Renal cortical epithelial cell (primary cell): ENCODE measurements at places on chromosomes 1 and 21. TPM values are rescaled to one million over a fixed set of nuclear protein-coding genes. Genes with fewer than 3 reads are reported as not detected.

FCAMR gene
- total RNA-seq = 0.69 and 3.6 TPM in 2 replicates

B4GALT2 gene
- 36.8 and 65.8 TPM in 2 replicates for total RNA-seq

ACKR1 gene
- total RNA-seq = not detected in 2 replicates

ZNF281 gene
- 28.0 and 38.0 TPM in 2 replicates for total RNA-seq

B3GALT2 gene
- not detected in 2 replicates for total RNA-seq

ADORA3 gene
- not detected in 2 replicates for total RNA-seq

GRCh38 chr1:15958793-15959192 lies 17.1 kb downstream of the ZBTB17 start:
- DNase-seq = no peak

DNA sequence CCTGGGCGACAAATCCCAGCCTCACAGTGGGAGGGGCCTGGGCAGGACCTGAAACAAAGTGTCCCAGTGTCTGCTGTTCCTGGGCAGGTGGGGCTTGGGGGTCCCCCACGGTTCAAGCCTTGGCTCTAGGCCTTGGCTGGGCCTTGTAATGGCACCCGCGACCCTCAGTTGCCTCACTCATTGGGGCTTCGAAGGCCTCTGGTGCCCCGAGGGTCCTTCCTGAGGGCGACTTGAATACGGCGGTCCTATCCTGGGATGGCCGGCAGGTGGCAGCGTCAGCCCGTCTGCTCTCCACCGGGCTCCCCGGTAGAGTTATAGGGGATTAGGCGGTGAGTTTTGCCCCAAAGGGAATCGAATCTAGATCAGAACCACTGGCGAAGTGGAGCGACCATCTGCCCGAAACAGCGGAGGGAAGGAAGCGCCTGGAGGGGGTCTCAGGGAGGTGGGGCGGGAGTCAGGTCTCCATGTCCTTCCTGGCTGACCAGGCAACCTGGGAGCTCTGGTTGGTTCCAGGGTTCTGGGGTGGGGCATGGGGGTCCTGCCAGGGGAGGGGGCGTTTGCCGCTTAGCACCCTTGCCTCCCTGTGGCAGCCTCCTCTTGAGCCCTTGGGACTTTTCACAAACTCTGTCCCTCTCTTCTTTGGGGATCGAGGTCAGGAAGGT lies 2.1 kb upstream of the PEX10 start:
- no peak for DNase-seq

DNA sequence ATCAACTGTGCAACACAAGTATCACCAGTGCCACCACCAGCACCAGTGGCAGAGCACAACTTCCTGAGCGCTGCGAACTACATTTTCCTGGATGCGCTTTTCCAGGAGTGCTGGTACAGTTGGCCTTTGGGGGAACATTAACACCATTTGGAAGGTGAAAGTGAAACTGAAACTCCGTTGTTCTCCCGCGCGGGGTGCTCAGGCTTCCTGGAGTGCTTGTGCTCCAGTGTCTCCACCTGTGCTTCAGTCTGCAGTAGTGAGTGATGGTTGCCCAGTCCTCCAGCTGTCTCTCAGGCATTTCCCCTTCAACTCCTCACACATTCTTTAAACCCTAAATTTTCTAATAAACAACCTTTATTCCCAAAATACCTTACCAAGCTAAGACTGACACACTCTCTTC lies 187.8 kb downstream of the LRRIQ3 start:
- no peak for DNase-seq

- no peak for DNase-seq
Observed at GRCh38 chr1:38826886-38827285, 32.7 kb downstream of the RRAGC start.

DNA sequence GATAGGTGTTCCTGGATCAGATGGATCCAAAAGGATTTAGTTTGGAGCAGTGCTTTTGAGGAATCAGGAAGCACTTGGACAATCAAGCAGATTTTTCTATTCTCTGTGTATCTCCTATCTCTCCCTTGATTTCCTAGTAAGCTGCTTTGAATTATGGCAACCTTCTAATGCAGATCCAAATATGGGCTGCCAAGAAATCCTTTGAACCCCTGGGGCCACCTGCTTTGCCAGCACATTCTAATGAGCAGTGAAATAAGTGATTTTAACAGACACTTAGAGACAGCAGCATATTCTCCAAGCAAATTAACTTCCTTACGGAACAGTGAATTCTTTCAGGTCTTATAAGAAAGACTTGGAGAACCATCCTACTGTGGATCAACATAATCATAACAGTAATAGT lies 195.4 kb downstream of the GPR52 start:
- DNase-seq = no peak

DNA sequence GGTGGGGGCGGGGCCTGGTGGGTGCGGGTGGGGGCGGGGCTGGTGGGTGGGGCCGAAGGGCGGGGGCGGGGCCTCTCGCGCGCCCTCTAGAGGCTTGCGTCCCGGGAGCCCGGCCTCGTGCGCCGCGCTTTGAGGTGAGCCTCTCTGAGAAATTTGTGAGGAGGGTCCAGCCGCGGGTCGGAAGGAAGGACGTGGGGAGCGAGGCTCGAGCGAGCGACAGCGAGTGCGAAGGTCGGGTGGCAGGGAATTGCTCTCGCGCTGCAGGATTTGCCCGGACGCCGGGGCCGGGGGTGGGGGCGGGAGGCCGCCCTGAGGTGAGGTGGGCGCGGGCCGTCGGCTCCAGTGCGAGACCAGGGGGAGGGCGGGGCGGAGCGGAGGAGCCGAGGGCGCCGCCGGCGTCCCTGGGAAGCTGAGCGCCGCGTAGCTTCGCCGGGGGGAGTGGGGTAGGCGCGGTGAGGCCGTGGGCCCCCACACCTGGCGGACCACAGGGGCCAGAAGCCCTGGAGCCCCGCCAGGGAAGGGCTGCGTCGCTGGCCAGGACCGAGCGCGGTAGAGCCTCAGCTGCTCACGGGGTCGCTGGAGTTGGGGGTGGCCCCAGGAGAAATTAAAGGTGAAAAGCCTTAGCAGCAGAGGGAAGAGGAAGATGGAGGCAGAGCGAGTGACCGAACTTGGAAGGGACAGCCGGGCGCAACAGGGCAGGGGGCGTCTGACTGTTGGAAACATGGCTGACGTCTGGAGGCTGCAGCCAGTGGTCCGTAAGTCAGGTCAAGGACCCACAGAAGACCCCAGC lies 754 bp upstream of the LSS start:
- DNase-seq = no peak

GRCh38 chr21:35190201-35190701 lies 141.1 kb upstream of the RUNX1 start:
- DNase-seq = peak; percentile 80

- DNase-seq = peak; percentile 49
Observed at GRCh38 chr1:14610761-14611160, 12.3 kb downstream of the KAZN start.

DNA sequence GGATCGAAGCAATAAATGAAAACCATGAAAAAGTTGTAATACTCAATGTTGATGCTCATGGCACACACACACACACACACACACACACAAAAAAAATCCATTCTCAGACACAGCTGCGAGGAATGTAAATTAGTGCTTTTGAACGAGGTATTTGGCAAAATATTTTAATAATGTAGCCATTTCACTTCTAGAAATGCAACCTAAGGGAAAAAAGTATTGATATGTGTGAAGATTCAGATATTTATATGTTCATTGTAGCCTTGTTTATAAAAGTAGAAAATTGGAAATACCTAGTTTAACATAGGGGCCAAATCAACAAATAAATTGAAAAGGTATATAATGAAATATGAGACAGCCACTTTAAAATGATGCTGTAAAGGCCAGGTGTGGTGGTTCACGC lies 3.8 kb downstream of the PLEKHA6 start:
- no peak for DNase-seq

- DNase-seq = no peak
Observed at GRCh38 chr1:152313970-152314369, 11.1 kb downstream of the FLG start.

- DNase-seq = no peak
Observed at GRCh38 chr1:177966199-177966598, 3.7 kb downstream of the SEC16B start.

GRCh38 chr1:20234788-20235535 lies 48.6 kb upstream of the PLA2G2C start:
- peak; percentile 75 for DNase-seq

- no peak for DNase-seq
Observed at GRCh38 chr1:227521782-227522181, 41.6 kb upstream of the ZNF678 start.

DNA sequence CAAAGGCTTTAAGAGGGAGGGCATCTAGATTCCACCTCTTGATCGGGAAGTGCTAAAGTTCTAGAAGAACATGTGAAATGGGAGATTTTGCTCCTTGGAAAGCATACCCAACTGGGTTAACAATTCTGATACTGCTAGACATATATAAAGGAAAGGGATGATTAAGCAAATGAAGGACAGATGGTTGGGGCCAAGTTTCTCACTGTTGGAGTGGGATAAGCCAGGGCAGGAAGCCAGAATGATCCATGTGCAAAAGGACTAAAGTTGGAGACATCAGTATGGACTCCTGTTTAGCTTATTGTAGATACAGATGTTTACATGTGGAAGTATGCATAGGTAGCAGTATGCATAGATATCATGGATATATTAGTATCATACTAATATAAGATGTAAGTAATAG lies 16.8 kb downstream of the PLA2G5 start:
- no peak for DNase-seq

- DNase-seq = peak; percentile 7
Observed at GRCh38 chr1:48228156-48228555, 5.6 kb downstream of the SLC5A9 start.

DNA sequence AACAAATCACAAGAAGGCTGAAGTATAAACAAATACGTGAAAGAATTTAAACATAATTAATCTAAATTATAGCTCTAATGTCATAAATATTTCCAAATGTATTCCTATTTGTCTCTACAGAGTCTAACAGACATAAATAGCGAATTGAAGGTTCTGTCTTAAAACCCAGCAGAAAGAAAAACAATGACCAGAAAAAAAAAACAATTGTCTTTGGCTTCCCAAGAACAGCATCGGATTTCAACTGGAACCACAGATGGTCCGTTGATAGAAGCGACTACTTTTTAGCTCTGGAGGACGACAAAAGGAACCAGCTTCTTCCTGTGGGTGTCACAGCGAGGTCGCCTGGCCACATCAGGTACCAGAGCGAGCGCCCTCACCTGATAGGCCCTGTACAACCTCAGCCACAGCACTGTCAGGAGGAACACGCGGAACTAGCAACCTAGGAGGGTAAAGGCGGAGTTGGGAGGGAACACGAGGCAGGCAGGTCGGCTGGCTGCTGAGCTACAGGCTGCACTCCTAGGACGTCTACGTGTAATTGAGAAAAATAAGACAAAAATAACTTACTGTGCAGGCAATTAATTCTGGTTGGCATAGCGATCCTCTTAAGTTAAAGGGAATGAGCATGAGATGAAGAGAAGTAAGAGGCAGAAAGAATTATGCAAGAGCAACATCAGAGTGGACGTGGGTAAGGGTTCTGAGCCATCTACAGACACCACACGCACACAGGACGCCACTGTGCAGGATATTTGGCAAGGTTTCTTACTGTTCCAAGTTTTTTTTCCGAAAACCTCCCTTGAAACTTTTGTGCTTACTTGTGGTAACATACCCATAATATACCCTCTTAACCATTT lies 16.7 kb upstream of the PRDM15 start:
- DNase-seq = no peak

DNA sequence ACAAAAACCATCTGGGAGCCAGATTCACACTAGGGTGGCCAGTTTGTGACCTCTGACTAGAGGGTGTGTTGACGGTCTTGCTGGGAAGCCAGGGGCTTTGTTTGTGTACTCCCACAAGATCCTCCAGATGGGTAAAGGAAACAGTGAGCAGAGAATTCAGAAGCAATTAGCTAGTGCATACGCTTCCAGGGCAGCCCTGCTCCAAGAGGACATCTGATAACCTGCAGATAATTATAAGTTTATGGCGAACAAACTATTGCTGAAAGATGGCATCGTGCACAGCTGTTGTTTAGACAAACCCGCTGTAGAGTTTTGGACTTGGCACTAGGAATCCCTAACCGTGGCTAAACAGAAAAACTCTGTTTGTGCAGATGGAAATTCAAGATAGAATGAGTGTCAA lies 326.4 kb downstream of the TGFB2 start:
- DNase-seq = no peak

GRCh38 chr1:220918285-220918951 lies 39.2 kb downstream of the HLX start:
- DNase-seq = no peak

GRCh38 chr1:110612060-110612745 lies 6.0 kb upstream of the KCNA2 start:
- DNase-seq = no peak

DNA sequence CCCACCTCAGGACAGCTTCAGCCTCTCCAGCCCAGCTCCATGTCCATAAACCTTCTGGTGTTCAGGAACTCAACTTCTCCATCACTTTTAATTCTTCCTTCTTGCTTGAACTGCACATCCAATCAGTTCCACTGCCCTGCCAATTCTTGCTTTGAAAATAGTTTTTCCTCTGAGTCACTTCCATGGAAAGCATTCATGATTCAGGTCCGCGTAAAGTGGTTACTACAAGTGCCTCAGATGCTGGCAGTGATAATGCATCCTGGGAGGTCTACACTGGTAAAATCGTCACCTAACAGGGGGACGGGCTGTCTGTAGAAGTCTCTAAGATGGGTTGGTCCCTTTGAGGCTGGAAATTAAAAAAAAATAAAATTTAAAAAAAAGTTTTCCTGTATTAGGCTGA lies 25.9 kb upstream of the RCAN1 start:
- peak; percentile 40 for DNase-seq

DNA sequence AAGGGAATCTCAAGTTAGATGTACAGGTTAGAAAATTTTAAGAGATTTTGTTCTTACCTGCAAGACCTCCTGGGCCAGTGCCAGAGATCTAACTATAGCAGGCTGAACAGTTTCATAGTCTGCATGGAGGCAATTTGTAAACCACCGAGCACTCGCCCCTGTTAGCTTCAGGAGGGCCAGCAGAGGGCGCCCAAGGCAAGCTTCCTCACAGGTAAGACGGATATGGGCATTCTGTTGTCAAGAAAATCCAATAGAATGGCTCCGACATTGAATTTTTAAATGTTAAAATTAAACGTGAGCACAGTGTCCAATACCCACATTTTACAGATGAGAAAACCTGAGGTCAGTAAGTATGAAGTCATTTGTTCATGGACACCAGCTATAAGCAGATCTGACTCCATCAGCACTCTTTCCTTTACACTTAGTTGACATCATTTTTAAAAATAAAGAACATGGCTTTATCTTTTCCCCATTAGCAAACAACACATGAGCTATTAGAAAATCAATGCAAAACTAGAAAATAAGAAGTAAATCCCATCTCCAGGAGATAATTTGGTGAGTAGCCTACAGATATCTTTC lies 2.2 kb downstream of the REG4 start:
- peak; percentile 62 for DNase-seq

GRCh38 chr21:25701529-25701928 lies 33.2 kb downstream of the ATP5PF start:
- DNase-seq = no peak

- no peak for DNase-seq
Observed at GRCh38 chr1:17009706-17010105, 2.0 kb downstream of the ATP13A2 start.

DNA sequence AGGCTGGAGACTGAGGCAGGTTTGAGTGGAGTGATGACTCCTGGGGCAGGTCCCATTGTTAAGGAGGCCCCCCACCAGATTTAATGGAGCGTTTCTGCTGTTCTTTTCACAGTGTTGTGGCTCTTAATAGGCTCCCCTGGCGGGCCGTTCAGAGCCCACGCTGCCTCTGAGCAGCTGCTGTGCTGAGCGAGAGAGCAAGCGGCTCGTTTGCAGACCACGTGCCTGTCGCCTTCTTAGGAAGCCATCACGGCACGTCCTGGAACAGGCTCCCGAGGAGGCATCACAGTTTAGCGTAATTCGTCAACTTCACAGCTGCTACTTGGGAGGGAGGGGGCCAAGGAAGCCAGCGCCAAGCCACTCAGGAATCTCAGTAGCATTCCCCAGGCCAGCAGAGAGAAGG lies 70.5 kb upstream of the CTTNBP2NL start:
- DNase-seq = no peak
